ENCODE measurements at places on chromosomes 3 and 15. TPM values are rescaled to one million over a fixed set of nuclear protein-coding genes. Genes with fewer than 3 reads are reported as not detected.

GRCh38 chr15:26098801-26099200 lies 235.7 kb upstream of the ATP10A start:
- DNase-seq = no peak

DNA sequence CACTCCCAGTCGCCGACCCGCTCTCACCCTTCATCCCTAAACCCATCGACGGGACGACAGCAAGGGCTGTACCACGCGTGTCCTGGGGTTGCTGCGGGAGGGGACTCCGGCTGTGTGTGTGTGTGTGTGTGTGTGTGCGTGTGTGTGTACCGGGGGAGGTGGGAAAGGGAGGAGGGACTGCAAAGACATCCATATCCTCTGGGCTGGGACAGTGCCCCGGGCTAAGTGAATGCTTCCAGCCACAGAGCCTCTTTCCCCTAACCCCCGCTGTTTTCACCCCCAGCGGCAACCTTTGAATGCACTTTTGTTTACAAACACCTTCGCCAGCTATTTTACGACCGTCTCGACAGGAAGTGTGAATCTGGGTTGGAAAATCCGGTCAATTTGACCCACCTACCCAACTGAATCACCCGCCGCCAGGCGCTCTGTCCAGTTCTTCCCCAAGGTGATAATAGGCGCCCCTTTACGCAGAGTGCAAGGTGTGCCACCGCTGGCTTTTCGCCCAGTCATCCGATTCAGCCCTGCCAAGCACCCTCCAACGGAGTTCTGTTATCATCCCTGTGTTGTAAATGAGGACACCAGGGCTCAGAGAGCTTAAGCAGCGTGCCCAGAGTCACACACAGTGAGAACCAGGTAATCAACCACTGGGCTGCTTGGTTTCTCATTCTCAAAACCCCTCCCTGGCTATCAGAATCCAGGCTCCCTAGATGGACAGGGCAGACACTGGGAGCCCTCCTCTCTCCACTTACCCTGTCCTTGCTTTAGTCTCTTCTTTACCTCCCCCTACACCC lies 739 bp upstream of the AMOTL2 start:
- DNase-seq = peak; percentile 55

DNA sequence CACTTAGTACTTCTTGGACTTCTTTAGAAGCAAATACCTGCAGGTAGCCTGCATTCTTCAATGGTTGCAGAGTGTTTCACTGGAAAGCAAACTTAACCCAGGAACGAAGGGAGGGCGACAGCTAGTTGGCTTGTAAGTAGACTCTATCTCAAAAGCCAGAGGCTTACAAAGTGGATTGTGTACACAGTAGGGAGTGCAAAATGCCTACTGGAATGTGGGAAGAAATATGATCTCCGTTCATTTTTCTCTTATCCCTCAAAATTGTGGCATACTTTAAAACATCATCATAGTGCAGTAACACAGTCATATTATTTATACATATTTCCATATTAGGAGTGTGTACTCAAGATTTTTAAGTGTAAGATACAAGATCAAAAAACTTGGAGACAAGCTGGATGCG lies 155.7 kb downstream of the LIPC start:
- DNase-seq = no peak

GRCh38 chr15:64970698-64971097 lies 19.0 kb downstream of the SPG21 start:
- DNase-seq = no peak

DNA sequence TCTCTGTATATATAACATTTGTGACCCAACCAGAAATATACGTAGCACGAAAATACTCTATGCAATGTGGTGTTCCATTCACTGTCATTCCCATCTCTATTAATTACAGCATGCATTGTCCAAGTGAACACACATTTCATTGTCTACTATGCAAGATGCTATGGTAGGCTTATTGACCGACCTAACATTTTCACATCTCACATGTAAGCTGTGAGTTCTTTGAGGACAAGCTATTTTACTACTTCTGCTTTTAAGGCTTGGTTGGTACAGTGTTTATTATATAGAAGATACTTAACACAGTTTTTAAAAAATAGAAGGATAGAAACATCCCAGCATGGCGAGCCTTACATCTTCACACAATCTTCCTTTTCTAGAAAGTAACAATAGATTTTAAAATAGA lies 164.4 kb downstream of the KLHL25 start:
- DNase-seq = no peak

The GPR62 gene
- 0.39 TPM for total RNA-seq

The ZDHHC23 gene
- total RNA-seq = 27.1 TPM
